ENCODE measurements at places on chromosomes 5 and 9.

DNA sequence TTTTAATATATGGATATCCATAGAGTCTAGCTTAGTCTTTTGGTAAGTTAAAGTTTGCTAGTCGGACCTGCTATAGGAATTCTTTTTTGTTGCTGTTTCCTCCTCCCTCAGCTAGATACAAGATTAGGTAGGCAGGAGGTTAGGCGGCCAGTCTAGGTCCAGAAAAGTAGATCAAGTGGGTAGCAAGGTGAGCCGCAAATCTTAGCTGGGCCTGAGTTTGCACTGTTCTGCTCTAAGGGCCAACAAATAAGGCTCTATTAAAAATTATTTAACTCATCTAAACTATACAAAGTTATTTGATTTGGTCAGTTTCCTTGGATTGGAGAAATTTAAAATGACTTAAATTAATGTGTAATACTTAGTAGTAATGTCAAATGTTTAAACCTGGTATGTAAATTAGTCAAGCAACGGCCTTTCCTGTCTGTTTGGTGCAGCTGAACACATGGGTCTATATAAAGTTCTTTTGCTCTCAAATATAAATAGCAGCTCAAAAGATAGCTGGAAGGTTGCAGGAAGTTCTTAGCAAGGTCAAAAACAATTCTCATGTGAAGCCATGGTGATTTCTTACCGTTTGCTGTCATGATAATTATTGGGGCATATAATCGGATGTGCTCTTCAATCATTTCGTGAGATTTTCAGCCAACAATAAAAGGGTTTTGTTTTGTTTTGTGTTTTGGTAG lies 72.0 kb downstream of the PRKACG start:
- no peak overlapping the region for H3K4me3 ChIP-seq
- H3K27me3 ChIP-seq = no peaks in the 10 kb centered on the region
- H3K36me3 ChIP-seq = no peaks in the 10 kb centered on the region
- no peak overlapping the region for H3K27ac ChIP-seq
- no peak for DNase-seq

GRCh38 chr5:143495821-143496275 lies 92.4 kb upstream of the NR3C1 start:
- peaks cover 45% of the 10 kb centered on the region for H3K4me1 ChIP-seq
- peak overlapping the region; percentile 40 for H3K27ac ChIP-seq
- no peaks in the 10 kb centered on the region for H3K36me3 ChIP-seq
- H3K27me3 ChIP-seq = no peaks in the 10 kb centered on the region
- H3K4me3 ChIP-seq = no peak overlapping the region

DNA sequence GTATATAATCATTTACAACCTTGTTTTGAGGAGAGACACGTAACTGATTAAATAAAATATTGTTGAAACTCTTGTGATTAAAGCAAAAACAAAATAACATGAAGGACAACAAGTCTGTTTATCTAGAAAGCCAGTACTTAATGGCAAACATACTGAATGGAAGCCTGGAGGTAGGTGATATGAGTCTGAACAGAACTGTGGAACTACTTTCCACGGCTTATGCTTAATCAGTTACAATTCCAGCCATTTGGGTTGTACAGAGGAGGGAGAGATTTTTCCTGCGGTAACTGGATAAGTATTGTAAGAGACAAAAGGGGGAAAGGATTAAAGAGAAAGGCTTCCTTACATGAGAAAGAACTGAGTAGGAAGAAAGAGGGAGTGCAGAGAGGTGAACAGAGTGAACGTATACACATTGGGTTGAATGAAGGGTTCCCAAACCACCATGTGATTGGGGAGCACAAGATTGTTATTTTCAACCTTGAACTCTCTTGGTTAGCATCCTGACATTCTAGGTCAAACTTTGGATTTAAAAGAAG lies 4.4 kb downstream of the TMED7 start:
- H3K4me1 ChIP-seq = peaks cover 23% of the 10 kb centered on the region
- peaks cover 6% of the 10 kb centered on the region for H3K36me3 ChIP-seq
- DNase-seq = no peak
- H3K27ac ChIP-seq = no peak overlapping the region
- no peak overlapping the region for H3K4me3 ChIP-seq
- no peaks in the 10 kb centered on the region for H3K27me3 ChIP-seq

- no peaks in the 10 kb centered on the region for H3K27me3 ChIP-seq
- no peak overlapping the region for H3K4me3 ChIP-seq
- H3K27ac ChIP-seq = no peak overlapping the region
- no peak for DNase-seq
Observed at GRCh38 chr5:160903076-160903475, 51.1 kb upstream of the ATP10B start.
